MV-4-11 (cell line): ENCODE measurements at places on chromosomes 7 and 10.

GRCh38 chr7:130479716-130480400 lies 12.0 kb upstream of the MEST start:
- DNase-seq, result peak; percentile 39

- DNase-seq, result no peak
These were observed 378.4 kb upstream of the SEMA3D start for GRCh38 chr7:85565276-85565675.

DNA sequence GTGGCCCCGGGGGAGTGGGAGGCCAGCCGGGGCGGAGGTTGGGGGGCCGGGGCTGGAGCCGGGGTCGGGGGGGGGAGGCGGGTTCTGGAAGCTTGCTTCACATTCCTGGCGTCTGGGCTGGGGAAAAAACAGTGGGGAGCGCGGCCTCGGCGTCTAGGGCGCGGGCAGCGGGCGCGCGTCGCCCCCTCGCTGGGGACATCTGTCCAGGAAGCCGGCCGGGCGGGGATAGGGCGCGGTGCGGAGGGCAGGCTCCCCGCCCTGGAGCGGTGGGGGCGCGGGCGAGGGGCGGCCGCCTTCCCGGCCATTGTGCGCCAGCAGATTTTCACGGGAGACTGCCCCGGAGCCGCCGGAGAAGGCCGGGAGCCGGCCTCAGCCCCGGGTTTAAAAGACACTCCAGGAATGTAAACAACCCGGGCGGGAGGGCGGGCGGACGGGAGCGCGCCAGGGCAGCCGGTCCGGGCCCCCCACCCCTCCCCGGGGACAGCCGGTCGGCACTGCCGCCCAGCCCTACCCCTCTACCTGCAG lies 1.4 kb downstream of the ZMIZ1 start:
- DNase-seq, result no peak

DNA sequence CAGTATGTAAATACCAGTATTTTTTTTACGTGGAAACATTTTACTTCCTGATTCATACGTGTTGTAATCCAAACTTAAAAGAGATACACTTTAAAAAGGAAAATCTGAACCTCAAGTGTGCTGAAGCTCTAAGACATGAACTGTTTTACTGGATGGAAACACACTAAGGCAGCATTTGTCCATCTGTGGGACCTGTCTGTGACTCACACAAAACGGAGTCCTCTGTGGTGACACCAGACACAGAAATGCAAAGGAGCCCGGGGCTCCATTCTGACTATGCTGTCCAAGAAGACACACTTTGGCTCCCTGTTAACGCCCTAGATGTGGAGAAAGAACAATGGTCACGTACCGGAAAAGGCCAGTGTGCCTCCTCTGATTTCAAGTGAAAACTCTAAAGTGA lies 23.9 kb downstream of the RNF133 start:
- no peak for DNase-seq

GRCh38 chr7:113548137-113548536 lies 370.7 kb downstream of the PPP1R3A start:
- no peak for DNase-seq

- no peak for DNase-seq
These were observed 22.2 kb downstream of the FAM20C start for GRCh38 chr7:214410-215212.

- DNase-seq, result no peak
These were observed 36.9 kb upstream of the EGFR start for GRCh38 chr7:54981913-54982312.

- no peak for DNase-seq
These were observed 1.8 kb upstream of the CHN2 start for GRCh38 chr7:29192811-29193210.

DNA sequence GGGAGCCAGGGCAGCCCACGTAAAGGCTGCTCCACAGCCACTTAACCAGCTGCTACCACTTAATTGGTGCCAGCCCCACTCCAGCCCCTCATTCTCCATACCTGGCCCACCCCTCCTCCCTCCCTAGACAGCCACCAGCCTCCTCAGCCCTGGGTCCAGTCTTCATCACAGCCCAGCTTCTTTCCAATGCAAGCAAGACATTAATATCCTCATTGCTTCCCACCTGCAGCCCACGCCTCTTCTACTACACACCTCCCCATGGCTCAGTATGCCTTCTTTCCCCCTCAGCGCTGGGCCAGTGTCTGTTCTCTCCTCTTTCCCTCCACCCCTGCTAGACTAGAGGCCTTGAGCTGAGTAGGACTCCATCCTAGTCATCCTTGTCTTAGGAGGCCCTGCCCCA lies 33.5 kb upstream of the UNC5B start:
- no peak for DNase-seq

DNA sequence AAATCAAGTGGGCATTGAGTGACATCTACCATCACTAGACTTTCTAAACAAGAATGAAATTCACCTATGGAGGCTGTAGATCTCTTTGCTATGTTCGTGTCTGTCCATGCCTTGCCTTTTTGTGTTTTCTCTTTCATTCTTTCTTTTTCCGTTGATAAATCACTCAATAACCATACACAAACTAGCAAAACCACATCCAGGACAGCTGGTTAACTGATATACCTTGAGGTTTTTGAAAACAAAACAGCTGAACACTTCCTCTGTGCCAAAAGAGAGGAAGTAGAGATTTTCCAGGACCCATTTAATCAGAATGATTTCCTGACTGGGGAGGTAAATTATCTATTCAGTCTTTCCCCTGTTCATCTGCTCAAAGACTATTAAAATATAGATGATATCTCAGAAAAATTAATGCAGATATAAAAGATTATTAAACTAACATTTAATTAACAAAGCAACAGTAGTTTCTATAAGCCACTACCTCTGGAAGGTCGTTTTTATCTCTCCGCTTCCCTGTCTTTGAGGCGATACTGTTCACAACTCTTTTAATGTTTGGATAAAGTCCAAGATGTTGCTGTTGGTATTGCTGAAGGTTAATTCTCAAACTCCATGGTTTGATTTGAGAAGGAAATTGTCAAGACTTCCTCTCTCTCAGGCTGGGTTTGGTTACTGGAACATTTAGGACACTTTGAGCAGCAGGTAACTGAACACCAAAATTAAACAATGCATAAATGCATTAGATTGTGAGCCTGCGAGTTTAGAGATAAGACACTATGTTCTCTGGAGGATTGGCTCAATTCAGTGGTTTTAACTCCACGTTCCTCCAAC lies 24.4 kb upstream of the C10orf67 start:
- peak; percentile 77 for DNase-seq
